ENCODE measurements at places on chromosomes 2 and 18.

DNA sequence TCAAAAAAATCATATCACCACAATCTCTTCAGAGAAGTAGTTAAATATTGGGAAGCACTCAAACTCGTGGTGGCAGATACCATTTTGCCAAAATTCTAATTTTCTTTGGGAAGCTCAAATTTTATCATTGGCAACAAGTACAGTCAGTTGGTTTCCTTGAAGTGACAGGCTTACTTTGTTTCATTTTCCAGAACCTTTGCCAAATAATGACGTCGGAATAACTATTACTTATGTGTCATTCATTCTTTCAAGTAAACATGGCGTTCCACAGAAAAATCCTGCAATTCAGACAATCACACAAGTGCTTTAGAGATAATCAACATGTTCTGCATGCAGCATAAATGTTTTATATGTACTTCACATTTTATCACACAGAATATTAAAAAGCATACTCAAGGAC is 5.4 kb downstream of the TTLL4 start:
- no peak for DNase-seq

DNA sequence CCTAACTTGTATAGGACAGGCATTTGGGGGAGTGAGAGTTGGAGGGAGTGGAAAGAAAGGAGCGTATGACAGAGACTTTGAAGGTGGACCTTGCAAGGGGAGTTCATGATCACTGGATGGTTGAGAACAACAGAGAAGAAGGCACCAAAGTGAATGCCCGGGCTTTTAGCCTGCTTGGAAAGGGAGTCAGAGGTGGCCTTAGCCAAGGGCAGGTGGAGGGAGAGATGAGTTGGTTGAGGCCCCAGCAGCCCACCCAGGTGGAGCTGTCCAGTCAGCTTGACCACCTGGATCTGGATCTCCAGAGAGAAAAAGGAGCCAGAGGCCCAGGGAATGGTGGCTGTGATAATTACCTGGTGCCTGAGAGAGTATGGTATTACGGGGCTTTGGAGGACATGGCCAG is 73.6 kb downstream of the COA5 start:
- DNase-seq: no peak

DNA sequence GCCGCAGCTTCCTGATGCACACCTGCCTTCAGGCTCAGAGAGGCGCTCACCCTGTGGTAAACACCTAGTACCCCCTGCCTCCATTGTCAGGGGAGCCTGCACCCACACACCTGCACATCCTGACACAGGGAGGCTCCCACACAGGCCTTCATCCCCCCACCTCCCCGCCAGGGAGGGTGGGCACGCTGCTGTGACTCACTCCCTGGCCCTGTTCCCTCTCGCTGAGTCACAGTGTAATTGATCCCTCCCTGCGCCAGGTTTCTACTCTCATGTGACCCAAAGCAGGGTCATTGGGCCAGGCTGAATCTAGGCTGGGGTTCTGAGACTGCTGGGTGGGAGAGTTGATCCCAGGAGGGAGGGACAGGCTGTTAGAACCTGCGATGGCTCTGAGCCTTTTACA is 8.5 kb upstream of the CELF4 start:
- no peak for DNase-seq

DNA sequence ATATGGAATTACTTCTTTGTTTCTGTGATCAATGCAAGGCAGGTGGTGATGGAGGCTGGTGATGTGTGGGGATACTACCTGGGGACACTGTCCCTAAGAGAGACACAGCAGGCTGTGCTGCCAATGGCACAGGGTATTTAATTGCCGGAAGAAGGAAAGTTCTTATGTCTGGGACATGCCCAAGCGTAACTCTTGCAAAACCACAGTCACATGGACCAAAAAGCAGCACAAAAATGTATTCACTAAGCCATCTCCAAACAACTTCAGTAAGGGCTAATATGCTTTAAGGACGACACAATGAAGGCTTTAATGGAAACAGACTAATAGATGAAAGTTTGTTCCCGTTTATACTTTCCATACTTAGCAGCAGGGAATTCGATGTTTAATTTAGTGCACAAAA is 49.7 kb upstream of the AP1S3 start:
- DNase-seq: no peak

- no peak for DNase-seq
Measured at GRCh38 chr2:16584824-16585540, 80.7 kb downstream of the CYRIA start.
